Epithelial cell of proximal tubule (primary cell): ENCODE measurements at places on chromosomes 1 and 21.

- DNase-seq, result no peak
Measured at GRCh38 chr1:109231066-109231465, 17.3 kb downstream of the SARS1 start.

GRCh38 chr1:54331843-54332463 is 74.2 kb downstream of the SSBP3 start:
- DNase-seq, result no peak

DNA sequence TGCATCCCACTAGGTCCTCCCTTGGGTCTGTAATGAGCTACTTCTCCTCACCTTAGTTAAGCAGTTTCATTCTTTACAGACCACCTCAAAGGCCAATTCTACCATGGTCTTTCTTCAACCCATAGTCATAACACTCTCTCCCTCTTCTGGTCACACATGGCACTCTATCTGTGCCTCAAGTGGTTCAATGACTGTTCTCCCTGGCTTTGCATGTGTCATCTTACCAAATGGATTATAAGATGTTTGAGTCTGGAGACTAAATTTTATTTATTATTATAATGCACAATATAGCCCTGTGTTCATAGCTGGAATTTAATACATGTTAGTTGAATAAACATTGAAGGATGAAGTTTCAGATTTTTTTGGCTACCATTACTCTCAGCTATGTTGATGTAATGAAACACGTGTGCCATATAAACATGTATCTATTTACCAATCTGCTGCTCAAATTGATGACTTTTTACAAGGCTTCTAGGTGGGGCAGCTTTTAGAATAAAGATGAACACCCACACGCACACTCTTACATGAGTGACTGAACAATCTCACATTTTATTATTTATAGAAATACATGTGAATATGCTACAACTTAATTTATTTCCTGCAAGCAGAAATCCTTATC is 102.1 kb downstream of the RUNX1 start:
- no peak for DNase-seq

DNA sequence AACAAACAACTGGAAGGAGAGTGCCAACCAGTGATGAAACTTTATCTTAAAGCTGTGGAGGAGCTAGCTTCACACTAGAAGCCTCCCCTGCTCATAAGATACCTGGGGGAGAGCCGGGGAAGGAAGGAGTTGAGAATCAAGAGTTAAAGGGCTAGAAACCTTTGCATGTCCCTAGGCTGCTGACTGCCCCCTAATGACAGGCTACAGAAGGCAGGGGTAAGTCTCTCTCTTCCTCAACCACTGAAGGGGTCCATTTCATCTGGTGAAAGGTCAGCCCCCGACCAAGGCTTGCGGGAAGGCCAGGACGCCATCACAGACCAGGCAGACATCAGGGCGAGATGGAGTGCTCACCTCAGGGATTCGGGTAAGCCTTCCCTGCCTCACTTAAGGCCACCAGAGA is 65.6 kb upstream of the GRHL3 start:
- no peak for DNase-seq

DNA sequence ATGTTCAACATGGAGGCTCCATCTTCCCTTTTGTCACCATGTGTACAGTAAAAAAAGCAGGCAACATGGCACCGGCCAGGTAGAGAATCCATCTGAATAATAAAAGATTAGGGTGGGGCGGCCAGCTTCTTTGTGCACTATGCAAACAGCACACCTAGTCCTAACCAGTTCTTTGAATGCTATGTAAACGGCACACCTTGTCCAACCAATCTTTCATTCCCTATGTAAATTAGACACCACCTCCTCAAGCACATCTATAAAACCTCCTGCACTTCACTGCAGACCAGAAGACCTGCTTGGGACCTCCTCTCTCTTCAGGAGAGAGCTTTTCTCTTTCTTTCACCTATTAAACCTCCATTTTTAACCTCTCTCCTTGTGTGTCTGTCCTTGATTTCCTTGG is 28.2 kb downstream of the TFB2M start:
- no peak for DNase-seq

DNA sequence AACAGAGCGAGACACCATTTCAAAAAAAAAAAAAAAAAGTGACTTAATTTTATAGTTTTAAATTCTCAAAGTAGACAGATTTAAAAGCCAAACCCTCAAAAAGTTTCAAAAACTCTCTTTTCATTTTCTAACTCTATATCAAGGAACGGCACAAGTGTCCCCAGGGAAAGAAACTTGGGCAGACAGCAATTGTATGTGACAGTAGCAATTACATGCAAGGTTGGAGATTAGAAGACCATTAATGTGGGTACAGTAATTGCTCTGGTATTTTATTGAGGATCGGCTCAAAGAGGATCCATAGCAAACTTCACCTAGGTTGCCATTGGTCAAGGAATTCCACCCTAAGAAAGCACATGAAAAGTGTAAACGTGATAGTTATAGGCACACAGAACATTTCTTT is 46.2 kb downstream of the ACBD6 start:
- DNase-seq, result no peak
